GM23248 (cell line): ENCODE measurements at places on chromosomes 3 and 15. TPM values are rescaled to one million over a fixed set of nuclear protein-coding genes. Genes with fewer than 3 reads are reported as not detected.

NPAP1 gene
- polyA plus RNA-seq, result not detected in 2 replicates

DZIP1L gene
- 9.6 and 11.1 TPM in 2 replicates for polyA plus RNA-seq

ERC2 gene
- polyA plus RNA-seq, result not detected in 2 replicates

ACSBG1 gene
- 0.03 and 0.04 TPM in 2 replicates for polyA plus RNA-seq

PIERCE2 gene
- 6.6 and 7.3 TPM in 2 replicates for polyA plus RNA-seq

GNAT1 gene
- not detected in 2 replicates for polyA plus RNA-seq

GPR27 gene
- polyA plus RNA-seq, result 0.10 TPM in 1 of 2 replicates, not detected in the other

PLS1 gene
- 0.35 and 0.58 TPM in 2 replicates for polyA plus RNA-seq

C3orf85 gene
- not detected in 2 replicates for polyA plus RNA-seq

CCR8 gene
- polyA plus RNA-seq, result not detected in 2 replicates

FAM43A gene
- 8.0 and 8.8 TPM in 2 replicates for polyA plus RNA-seq

GOLGA8S gene
- not detected in 2 replicates for polyA plus RNA-seq

C3orf20 gene
- not detected in 2 replicates for polyA plus RNA-seq

PLSCR2 gene
- not detected in 2 replicates for polyA plus RNA-seq

SMAD6 gene
- polyA plus RNA-seq, result 3.5 and 3.6 TPM in 2 replicates

TERC gene
- not detected in 2 replicates for polyA plus RNA-seq

B3GNT5 gene
- 1.8 TPM in 2 replicates for polyA plus RNA-seq

GOLGA8B gene
- polyA plus RNA-seq, result 17.5 and 19.8 TPM in 2 replicates

GRM7 gene
- not detected in 2 replicates for polyA plus RNA-seq

FETUB gene
- not detected in 2 replicates for polyA plus RNA-seq

ADAMTS17 gene
- polyA plus RNA-seq, result not detected in 2 replicates

GNL3 gene
- polyA plus RNA-seq, result 95.3 and 108 TPM in 2 replicates

NOP10 gene
- 425 and 426 TPM in 2 replicates for polyA plus RNA-seq

PIF1 gene
- polyA plus RNA-seq, result 7.0 and 8.1 TPM in 2 replicates

STARD5 gene
- polyA plus RNA-seq, result 11.8 and 12.1 TPM in 2 replicates

SERPINI2 gene
- not detected in 2 replicates for polyA plus RNA-seq

IQCF5 gene
- not detected in 2 replicates for polyA plus RNA-seq

RAD51 gene
- polyA plus RNA-seq, result 12.1 and 14.6 TPM in 2 replicates

KLF15 gene
- 0.14 TPM in 1 of 2 replicates, not detected in the other for polyA plus RNA-seq

GOLGA8T gene
- polyA plus RNA-seq, result not detected in 2 replicates

ZMYND10 gene
- 0.61 and 0.90 TPM in 2 replicates for polyA plus RNA-seq

CDHR4 gene
- not detected in 2 replicates for polyA plus RNA-seq

CHRM5 gene
- 0.05 TPM in 1 of 2 replicates, not detected in the other for polyA plus RNA-seq

PLXND1 gene
- polyA plus RNA-seq, result 35.7 and 37.4 TPM in 2 replicates

SH3GL3 gene
- 0.27 and 0.28 TPM in 2 replicates for polyA plus RNA-seq

TM4SF18 gene
- not detected in 2 replicates for polyA plus RNA-seq

IGF2BP2 gene
- polyA plus RNA-seq, result 62.5 and 64.2 TPM in 2 replicates

CSTA gene
- 5.3 and 5.8 TPM in 2 replicates for polyA plus RNA-seq

EIF4A2 gene
- 122 TPM in 2 replicates for polyA plus RNA-seq

SQOR gene
- 21.9 and 22.2 TPM in 2 replicates for polyA plus RNA-seq

PLA2G4D gene
- polyA plus RNA-seq, result not detected in 2 replicates

OXSM gene
- 20.0 and 20.3 TPM in 2 replicates for polyA plus RNA-seq

TMCO5A gene
- polyA plus RNA-seq, result not detected in 2 replicates

SLC35G2 gene
- polyA plus RNA-seq, result 10.8 and 12.5 TPM in 2 replicates

SLC12A8 gene
- 3.4 and 3.5 TPM in 2 replicates for polyA plus RNA-seq

POPDC2 gene
- polyA plus RNA-seq, result 0.74 and 1.2 TPM in 2 replicates

MEX3B gene
- polyA plus RNA-seq, result 5.3 and 5.7 TPM in 2 replicates

FSTL1 gene
- polyA plus RNA-seq, result 1,910 and 1,919 TPM in 2 replicates
